Suppressor macrophage treated with lipopolysaccharide for 4 hours (primary cell): ENCODE measurements at places on chromosomes 7 and 10.

DNA sequence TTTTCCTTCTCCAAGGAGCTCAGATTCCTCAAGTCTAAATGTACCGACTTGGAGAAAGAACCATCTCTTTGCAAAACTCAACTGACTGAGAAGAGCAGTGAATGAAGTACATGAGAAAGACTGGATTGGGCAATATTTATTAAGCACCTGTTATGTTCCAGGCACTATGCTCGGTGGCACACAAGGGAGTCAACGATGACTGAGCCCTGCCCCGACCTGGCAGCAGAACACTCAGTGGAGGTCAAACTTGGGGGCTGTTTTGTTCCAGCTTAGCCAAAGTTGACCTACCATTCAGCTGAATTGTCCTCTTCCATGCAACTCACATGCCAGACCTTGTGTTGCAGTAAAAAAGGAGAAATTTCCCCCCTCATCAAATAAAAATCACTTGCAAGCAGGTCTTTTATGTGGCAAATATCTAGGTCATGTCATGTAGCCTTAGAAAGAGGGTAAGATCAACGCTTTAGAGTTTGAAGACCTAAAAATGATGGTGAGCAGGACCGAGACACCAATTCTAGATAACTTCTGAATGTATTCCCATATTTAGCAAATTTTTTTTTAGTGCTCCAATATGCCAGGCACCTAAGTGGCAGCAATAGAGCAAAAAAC lies 14.3 kb upstream of the XPNPEP1 start:
- no peak for DNase-seq

- DNase-seq: peak; percentile 86
Measured at GRCh38 chr7:106947244-106947728, 82.2 kb downstream of the PIK3CG start.

DNA sequence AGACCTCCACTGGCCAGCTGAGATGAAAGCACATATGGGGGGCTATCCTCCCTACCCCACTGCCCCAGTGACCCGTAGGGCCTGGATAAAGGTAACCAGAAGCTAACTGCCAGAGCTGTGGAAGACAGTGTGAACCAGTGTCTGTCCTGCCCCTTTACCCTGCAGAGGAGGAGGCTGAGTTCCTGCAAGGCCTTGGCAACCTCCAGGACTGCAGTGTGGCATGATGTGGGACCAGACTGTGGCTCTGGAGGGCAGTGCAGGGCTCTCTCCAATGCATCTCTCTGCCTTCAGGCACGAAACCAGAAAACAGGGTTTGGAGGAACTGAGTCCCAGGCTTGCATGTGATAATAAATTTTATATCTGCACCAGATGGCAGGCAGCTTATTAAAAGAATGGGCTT lies 93.1 kb downstream of the EPC1 start:
- DNase-seq: no peak

GRCh38 chr7:10429511-10429910 lies 544.2 kb upstream of the PHF14 start:
- DNase-seq: no peak
